ENCODE measurements at places on chromosomes 6 and 20.

DNA sequence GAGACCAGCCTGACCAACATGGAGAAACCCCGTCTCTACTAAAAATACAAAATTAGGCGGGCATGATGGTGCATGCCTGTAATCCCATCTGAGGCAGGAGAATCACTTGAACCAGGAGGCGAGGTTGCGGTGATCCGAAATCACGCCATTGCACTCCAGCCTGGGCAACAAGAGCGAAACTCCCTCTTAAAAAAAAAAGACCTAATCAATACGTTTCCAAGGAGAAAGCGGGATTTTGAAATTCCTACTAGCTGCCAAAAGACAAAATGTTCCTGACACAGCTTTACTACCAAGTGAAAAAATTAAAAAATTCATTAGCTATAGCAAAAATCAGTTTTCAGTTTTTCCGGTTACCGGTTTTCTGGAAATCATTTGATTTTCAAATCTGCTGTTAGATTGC, 129.3 kb downstream of the SCAF8 start:
- no peak for DNase-seq

DNA sequence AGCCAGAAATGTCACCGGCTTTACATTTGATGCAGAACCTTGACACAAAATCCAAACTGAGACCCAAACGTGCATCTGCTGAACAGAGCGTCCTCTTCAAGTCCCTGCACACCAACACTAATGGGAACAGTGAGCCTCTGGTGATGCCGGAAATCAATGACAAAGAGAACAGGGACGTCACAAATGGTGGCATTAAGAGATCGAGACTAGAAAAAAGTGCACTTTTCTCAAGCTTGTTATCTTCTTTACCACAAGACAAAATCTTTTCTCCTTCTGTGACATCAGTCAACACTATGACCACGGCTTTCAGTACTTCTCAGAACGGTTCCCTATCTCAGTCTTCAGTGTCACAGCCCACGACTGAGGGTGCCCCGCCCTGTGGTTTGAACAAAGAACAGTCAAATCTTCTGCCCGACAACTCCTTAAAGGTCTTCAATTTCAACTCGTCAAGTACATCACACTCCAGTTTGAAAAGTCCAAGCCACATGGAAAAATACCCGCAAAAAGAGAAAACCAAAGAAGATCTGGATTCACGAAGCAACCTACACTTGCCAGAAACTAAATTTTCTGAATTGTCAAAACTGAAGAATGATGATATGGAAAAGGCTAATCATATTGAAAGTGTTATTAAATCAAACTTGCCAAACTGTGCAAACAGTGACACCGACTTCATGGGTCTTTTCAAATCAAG, 108.4 kb downstream of the RTN4IP1 start:
- DNase-seq: no peak

- DNase-seq: no peak
Measured at GRCh38 chr6:119350202-119350951, 816 bp upstream of the MAN1A1 start.

DNA sequence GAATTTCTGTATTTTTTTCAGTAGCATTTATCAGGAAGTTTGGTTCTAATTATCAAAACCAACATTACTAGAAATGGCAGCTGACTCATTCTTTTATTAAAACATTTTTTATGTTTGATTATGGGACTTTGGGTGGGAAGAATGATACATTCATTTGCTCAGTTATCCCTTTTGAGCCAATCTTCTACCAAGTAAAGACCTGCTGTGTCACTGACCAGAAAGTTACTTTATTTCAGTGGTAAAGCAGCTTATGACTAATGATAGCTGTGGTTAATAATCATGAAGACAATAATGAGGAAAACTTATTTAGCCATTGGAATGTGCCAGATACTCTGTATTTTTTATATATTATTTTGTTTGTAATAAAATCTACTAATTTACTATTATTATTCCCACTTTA, 142.3 kb downstream of the FARS2 start:
- DNase-seq: no peak

DNA sequence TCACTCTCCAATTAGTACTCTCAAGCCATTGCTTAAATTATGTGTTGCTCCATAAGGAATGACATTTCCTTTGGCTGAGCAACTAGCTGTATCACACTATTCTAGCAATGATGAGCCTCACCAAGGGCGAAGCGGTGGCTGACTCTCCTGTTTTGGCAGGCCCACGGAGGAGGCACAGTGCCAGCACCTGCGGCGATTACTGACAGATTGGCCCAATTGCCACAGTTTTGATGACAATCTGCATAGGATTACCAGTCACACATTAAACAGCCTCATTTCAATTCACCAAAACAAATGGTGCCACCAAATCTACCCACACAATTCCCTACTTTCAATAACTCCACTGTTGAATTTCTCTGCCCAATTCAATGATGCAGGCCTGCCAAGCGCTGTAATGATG, 286.9 kb downstream of the PTPRK start:
- no peak for DNase-seq

DNA sequence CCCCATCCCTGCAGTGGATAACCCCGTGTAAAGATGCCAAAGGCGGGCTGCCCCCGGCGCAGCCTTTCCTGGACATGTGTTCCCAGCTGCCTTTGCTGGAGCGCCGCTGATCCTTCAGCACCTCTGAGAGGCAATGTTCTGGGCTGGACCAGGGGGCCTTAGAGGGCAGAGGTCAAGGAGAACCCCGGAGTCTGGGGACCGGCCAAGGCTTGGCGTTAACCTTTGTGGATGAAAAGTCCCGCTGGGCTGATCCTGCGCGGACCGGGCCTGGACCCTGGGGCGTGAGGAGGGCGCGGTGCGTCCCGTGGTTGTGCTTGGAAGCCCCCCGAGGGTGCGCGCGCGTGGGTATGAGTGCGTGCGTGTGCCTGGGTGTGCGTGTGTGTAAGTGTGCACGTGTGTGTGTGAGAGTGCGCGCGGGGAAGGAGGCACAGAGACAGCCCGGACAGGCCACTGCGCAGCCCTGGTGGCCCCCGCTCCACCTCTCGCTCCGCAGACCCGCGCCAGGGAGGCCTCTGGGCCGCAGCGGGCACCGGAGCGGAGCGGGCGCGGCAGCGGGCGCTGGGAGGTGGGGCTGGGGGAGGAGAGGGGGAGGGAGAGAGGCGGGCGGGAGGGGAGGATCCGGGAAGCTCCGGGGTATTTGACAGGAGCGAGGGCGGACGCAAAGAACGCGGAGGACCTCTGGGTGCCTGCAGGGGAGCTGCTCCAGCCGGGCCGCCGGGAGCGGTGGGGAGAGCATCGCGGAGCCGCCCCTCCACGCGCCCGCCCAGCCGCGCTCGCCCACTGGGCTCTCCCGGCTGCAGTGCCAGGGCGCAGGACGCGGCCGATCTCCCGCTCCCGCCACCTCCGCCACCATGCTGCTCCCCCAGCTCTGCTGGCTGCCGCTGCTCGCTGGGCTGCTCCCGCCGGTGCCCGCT, at the start of gene SMOC2:
Gene SMOC2 (plus strand): TSS at position 665 of the 914 bp plus-strand sequence. CDS start 187 bp downstream, at position 852.
- peak; percentile 58 for DNase-seq

DNA sequence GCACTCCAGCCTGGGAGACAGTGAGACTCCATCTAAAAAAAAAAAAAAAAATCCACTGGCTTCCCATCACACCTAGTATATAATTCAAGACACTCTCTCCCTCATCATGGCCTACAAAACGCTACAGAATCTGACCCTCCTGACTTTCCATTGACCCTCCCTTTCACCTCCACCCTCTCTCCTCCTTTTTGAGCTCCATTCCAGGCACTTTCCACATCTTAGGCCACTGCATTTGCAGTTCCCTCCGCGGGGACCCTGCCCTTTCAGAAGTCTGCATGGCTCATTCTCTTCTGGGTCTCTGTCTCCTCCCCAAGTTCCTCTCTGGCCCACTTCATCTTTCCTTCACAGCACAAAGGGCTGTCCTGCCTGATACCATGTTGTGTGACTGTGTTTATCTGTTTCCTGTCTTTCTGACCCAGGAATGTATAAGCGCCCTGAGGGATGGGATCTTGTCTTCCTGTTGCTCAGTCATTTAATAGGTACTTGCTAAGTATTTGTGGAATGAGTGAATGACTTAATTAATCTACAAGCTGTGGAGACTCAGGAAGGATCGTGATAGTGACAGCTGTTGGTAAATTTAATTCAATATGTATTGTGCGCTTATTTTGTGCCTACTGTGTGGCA, 35.2 kb downstream of the NCR2 start:
- no peak for DNase-seq

- DNase-seq: no peak
Measured at GRCh38 chr20:47453167-47453782, 48.4 kb upstream of the NCOA3 start.

DNA sequence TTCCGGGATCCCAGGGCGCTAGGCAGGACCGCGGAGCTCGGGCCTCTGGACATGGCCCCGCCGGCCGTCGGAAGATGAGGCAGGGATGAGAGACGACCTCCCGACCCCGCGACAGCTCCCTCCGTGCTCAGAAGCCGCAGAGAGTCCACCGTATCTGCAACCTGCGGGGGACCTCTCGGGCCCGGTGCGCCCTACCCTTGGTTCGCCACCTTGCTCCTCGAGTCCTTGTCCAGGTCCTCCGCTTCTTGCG, 301 bp downstream of the PPP1R3D start:
- DNase-seq: peak; percentile 44

DNA sequence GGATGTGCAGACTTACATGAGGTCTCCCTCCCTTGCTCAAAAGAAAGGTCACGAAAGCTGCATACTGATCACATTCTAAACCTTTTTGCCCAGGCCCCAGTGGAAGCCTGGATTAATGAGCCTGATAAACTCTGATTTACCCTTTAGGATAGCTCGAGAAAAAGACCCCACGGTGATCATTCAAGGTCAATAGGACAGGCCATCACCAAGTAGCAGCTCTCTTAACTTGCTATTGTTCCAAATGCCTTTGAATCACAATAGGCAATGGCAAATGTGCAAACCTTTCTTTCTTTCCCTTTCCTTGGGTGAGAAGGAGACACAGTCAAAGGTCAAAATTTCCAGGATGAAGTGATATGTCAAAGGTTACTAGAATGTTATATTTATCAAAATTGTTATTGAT, 327.3 kb downstream of the HDGFL1 start:
- no peak for DNase-seq

Data from thyroid gland (tissue), 4 donors.